ENCODE measurements at places on chromosomes 12 and 14.

DNA sequence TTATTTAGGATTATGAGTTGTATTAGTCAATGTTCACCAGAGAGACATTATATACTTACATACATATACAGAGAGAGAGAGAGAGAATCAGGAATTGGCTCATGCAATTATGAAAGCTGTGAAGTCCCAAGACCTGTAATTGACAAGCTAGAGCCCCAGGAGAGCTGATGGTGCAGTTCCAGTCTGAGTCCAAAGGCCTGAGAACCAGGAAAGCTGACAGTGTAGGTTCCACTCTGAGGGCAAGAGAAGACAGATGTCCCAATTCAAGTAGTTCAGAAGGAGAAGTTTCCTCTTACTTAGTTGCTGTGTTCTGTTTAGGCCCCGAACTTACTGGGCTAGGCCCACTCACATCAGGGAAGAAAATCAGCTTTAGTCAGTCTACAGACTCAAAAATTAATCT lies 76.4 kb upstream of the FICD start:
- no peak for DNase-seq

- no peak for DNase-seq
These were observed 17.2 kb downstream of the IFT81 start for GRCh38 chr12:110141389-110141788.

GRCh38 chr12:75058228-75058627 lies 151.4 kb downstream of the KCNC2 start:
- DNase-seq = peak; percentile 23

DNA sequence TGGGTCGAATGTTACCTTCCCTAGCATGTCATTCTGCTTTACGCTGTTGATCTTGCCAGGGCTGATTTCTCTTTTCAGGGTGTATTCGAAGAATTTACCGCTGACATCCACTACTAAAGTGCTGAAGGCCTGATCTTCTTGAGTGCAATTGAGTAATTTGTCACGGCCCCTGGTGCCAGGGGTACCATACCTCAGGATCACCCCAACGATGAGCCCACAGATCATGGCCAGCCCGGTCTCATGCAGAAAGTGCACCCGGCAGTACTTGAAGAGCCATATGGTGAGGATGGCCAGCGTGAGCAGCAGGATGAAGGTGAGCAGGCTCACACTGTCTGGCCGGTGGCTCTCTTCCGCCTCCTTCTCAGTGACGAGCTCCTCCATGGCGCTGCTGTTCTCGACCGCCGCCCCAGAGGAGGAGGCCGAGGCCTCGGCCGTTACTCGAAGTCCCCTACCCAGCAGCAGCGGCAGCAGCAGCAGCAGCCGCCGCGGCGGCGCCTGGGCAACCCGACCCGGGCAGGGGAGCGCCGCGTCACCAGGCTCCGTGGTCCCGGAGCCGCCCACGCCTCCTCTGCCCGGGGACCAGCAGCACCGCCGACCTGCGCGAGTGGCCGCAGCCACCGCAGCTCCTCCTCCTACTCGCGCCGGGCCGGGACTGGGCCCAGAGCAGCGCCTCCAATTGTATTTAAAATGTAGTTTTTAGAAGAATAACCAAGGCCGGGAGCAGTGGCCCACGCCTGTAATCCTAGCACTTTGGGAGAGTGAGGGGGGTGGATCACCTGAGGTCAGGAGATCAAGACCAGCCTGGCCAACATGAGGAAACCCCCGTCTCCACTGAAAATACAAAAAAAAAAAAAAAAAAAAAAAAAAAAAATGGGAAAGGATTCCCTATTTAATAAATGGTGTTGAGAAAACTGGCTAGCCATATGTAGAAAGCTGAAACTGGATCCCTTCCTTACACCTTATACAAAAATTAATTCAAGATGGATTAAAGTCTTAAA lies 58.5 kb upstream of the TMPO start:
- peak; percentile 39 for DNase-seq

GRCh38 chr12:21776175-21776574 lies 1.7 kb upstream of the KCNJ8 start:
- no peak for DNase-seq

- no peak for DNase-seq
These were observed 22.2 kb upstream of the CCND2 start for GRCh38 chr12:4251216-4251891.

DNA sequence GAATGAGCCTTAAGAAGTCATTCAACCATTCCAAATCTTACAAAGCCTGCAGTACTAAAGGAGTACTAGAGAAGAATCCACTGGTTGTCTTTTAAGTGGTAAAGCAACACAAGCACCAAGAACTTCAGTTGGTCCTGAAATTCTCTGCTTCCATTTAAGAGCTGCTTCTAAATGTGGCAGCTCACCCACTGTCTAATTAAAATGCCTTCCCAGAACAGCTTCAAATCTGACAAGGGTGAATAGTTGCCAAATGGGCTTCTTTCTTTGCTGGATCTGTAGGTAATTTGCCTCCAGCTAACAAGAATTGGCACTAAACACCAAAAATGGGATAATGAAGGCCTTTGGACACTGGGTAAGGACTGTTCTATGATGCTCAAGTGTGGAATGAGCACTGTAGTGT lies 72.2 kb upstream of the NAP1L1 start:
- no peak for DNase-seq

Data from renal cortical epithelial cell (primary cell).